ENCODE measurements at places on chromosomes 1 and 21.
A peak's percentile ranks its signal among the peaks of the same experiment; 100 is the strongest.

- H3K27ac ChIP-seq = no peak overlapping the region
- no peaks in the 10 kb centered on the region for H3K36me3 ChIP-seq
- no peak overlapping the region for H3K4me3 ChIP-seq
- no peak for DNase-seq
Measured at GRCh38 chr1:182428043-182428442, 21.9 kb upstream of the RGSL1 start.

DNA sequence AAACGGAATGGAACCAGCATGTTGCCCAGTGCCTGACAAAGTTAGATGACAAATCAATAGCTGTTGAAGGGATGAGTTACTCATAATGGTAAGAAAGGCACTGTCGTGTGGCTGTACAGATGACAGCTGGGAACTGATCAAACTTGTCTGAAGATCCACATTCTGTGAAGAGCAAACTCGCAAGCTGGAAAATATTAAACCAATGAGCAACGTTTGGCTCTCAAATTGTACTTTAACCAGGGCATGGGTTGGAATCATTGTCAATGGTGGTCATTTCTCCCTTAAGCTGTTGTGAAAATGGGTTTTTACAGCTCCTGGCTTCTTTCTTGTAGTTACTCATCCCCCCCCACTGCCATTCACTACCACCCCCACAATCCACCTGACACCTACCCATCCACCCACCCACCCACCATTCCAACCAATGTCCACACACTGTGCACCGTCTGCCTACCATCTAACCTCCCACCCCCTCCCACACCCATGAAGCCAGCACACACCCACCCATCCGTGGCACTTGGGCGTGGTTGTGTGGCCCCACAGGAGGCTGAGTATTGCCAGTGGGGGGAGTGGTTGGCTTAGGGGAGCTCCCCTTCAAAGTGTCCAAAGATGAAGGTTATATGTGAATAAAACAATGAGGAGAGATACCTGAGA lies 46.7 kb downstream of the CLDN14 start:
- no peaks in the 10 kb centered on the region for H3K36me3 ChIP-seq
- peaks cover 36% of the 10 kb centered on the region for H3K4me1 ChIP-seq
- no peak for DNase-seq
- no peaks in the 10 kb centered on the region for H3K27me3 ChIP-seq
- no peak overlapping the region for H3K4me3 ChIP-seq
- H3K27ac ChIP-seq = no peak overlapping the region

DNA sequence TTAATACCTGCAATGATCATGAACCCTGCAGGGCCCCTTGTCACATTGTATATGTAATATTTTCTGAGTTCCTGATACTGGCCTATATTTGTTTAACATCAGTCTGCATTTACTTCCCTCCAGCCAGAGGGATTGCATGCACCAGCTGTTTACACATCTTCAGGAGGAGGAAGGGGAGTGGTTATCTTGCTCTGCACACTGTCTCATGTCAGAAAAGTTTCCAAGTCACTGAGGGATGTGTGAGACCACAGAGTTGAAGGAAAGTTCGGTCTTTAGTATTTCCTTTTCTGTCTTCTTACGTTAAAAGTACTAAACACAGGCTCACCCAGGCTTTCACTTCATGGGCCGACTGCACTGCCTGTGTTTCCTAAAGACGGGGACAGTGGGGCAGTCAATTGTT lies 574.1 kb downstream of the LMO4 start:
- no peak overlapping the region for H3K4me3 ChIP-seq
- DNase-seq = no peak
- no peaks in the 10 kb centered on the region for H3K36me3 ChIP-seq
- H3K27ac ChIP-seq = no peak overlapping the region
- no peaks in the 10 kb centered on the region for H3K4me1 ChIP-seq
- no peaks in the 10 kb centered on the region for H3K27me3 ChIP-seq

DNA sequence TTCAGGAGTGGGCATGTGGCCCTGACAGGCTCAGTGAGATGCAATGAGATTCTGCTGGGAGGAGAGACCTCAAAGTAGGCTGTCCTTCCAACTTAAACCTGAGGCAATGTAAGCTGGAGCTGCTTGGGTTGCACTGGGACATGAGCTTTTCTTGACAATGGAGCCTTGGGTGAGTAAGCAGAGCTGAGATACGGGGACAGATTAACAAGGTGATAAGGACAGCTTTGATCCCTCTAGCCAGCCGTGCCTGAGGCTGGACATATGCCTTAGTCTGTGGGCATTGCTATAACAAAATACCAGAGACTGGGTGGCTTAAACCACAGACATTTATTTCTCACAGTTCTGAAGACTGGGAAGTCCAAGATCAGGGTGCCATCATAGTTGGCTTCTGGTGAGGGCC lies 18.3 kb upstream of the NGF start:
- H3K4me3 ChIP-seq = no peak overlapping the region
- H3K4me1 ChIP-seq = no peaks in the 10 kb centered on the region
- H3K27ac ChIP-seq = no peak overlapping the region
- no peaks in the 10 kb centered on the region for H3K36me3 ChIP-seq

GRCh38 chr1:43817304-43817939 lies 110.1 kb downstream of the ST3GAL3 start:
- H3K4me3 ChIP-seq = no peak overlapping the region
- DNase-seq = no peak
- peaks cover 25% of the 10 kb centered on the region for H3K36me3 ChIP-seq
- H3K27me3 ChIP-seq = no peaks in the 10 kb centered on the region
- H3K4me1 ChIP-seq = peaks cover 22% of the 10 kb centered on the region

GRCh38 chr1:37570528-37571334 lies 14.0 kb downstream of the DNALI1 start:
- no peak overlapping the region for H3K27ac ChIP-seq
- H3K4me1 ChIP-seq = no peaks in the 10 kb centered on the region
- no peak overlapping the region for H3K4me3 ChIP-seq
- H3K36me3 ChIP-seq = peaks cover 100% of the 10 kb centered on the region
- H3K27me3 ChIP-seq = no peaks in the 10 kb centered on the region

GRCh38 chr1:174074757-174075156 lies 52.6 kb upstream of the RC3H1 start:
- no peak overlapping the region for H3K4me3 ChIP-seq
- no peak for DNase-seq
- no peaks in the 10 kb centered on the region for H3K36me3 ChIP-seq
- H3K4me1 ChIP-seq = no peaks in the 10 kb centered on the region
- no peak overlapping the region for H3K27ac ChIP-seq

DNA sequence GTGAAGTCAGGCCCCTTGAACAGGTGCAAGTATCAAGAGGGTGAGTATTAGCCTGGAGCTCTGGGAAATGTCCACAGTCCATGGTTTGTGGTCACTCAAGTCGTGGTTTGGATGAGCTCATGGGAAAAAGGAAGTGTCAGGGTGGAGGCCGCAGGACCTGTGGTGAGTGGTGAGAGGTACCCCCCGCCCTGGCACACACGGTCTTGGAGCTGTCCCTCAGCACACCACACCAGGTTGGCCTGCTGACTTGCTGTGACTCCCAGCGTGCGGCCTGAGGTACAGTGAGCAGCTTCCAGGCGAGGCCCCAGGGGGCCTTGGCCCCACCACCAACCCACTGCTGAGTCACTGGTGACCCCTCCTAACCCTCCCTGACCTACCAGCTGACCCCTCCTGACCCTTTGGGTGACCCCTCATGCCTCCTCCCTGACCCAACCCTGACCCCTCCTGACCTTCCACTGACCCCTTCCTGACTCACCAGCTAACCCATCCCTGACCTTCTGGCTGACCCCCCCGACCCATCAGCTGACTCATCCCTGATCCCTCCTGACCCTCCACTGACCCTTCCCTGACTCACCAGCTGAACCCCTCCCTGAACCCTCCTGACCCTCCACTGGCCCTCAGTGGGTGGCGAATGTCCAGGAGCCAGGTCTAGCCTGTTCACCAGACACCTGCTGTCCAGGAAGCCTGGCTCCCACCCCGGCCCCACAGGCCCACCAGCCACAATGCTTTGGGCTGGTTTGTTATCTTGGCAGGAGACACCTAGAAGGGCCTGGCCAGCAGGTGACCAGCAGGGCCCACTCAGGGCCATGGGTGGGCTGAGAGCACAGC lies 34.8 kb upstream of the RNF187 start:
- no peak overlapping the region for H3K4me3 ChIP-seq
- DNase-seq = no peak
- H3K4me1 ChIP-seq = peaks cover 25% of the 10 kb centered on the region
- no peak overlapping the region for H3K27ac ChIP-seq

GRCh38 chr1:164953098-164953497 lies 394.1 kb downstream of the PBX1 start:
- H3K4me1 ChIP-seq = peaks cover 3% of the 10 kb centered on the region
- H3K27ac ChIP-seq = peak overlapping the region; percentile 29
- H3K36me3 ChIP-seq = no peaks in the 10 kb centered on the region
- no peak overlapping the region for H3K4me3 ChIP-seq

- no peaks in the 10 kb centered on the region for H3K27me3 ChIP-seq
- H3K4me1 ChIP-seq = peaks cover 52% of the 10 kb centered on the region
- no peak overlapping the region for H3K4me3 ChIP-seq
- H3K36me3 ChIP-seq = no peaks in the 10 kb centered on the region
- H3K27ac ChIP-seq = peak overlapping the region; percentile 70
Measured at GRCh38 chr1:92973203-92973897, 12.1 kb upstream of the DIPK1A start.

- H3K36me3 ChIP-seq = no peaks in the 10 kb centered on the region
- H3K27me3 ChIP-seq = no peaks in the 10 kb centered on the region
- H3K4me3 ChIP-seq = no peak overlapping the region
- peaks cover 97% of the 10 kb centered on the region for H3K4me1 ChIP-seq
Measured at GRCh38 chr1:14949270-14949835, 204.2 kb upstream of the TMEM51 start.

GRCh38 chr1:226092965-226093364 lies 30.4 kb downstream of the H3-3A start:
- no peak for DNase-seq
- no peaks in the 10 kb centered on the region for H3K36me3 ChIP-seq
- H3K27ac ChIP-seq = no peak overlapping the region

GRCh38 chr1:244801246-244801645 lies 34.2 kb upstream of the COX20 start:
- peaks cover 42% of the 10 kb centered on the region for H3K27me3 ChIP-seq
- no peaks in the 10 kb centered on the region for H3K36me3 ChIP-seq
- DNase-seq = peak; percentile 79
- no peak overlapping the region for H3K27ac ChIP-seq
- no peaks in the 10 kb centered on the region for H3K4me1 ChIP-seq

DNA sequence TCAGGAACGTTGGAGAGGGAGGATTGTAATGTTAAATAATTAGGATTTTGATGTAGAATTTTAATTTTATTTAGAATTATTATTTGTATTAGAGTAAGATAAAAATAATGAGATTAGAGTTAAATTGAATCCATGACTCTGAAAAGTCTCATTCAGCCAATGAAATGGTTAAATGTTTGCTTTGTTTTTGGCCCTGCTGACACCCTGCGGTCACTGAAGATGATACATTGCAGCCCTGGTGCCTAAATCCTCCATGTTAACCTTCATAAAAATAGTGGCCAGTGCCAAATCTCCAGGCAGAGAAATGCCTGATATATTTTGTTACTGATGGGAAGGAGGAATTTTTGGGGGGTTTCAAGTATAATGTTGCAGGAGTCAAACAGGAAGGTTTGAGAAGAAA lies 27.3 kb upstream of the RLF start:
- no peaks in the 10 kb centered on the region for H3K36me3 ChIP-seq
- no peaks in the 10 kb centered on the region for H3K4me1 ChIP-seq
- H3K4me3 ChIP-seq = no peak overlapping the region
- H3K27me3 ChIP-seq = peaks cover 7% of the 10 kb centered on the region
- DNase-seq = no peak

GRCh38 chr1:156905651-156906050 lies 12.1 kb downstream of the PEAR1 start:
- no peaks in the 10 kb centered on the region for H3K27me3 ChIP-seq
- peaks cover 5% of the 10 kb centered on the region for H3K4me1 ChIP-seq
- no peak overlapping the region for H3K4me3 ChIP-seq
- DNase-seq = no peak

GRCh38 chr1:187634940-187635339 lies 806.2 kb downstream of the PLA2G4A start:
- no peak for DNase-seq
- H3K4me3 ChIP-seq = no peak overlapping the region
- H3K27me3 ChIP-seq = no peaks in the 10 kb centered on the region
- no peaks in the 10 kb centered on the region for H3K4me1 ChIP-seq
- H3K36me3 ChIP-seq = no peaks in the 10 kb centered on the region
